ENCODE measurements at places on chromosomes 16 and 17.

- DNase-seq: no peak
These were observed 38.2 kb upstream of the ICAM2 start for GRCh38 chr17:64058621-64059020.

DNA sequence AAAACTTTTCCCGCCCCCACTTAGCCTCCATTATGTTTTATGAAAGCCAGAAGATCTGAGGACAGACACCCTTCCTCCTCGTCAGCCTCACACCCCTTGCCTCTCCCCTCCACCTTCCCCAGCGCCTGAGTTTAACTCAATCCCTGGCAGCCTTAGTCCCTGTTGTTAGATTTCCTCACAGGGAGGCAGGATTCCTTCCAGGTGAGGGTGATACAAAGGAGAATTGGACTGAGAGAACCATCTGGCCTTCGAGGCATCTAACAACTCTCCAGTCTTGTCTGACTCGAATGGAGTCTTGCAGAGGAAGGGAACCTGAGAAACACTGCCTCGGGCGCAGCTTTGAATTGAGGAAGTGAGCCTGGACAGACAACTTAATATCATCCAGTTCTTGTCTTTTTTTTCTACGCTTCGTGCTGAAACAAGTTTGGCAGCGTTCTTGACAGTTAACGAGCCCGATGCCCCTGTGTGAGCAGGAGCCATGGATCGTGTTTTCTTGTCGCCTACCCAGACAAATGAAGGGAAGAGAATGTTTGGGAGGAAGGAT lies 1.3 kb upstream of the ZNF768 start:
- no peak for DNase-seq

DNA sequence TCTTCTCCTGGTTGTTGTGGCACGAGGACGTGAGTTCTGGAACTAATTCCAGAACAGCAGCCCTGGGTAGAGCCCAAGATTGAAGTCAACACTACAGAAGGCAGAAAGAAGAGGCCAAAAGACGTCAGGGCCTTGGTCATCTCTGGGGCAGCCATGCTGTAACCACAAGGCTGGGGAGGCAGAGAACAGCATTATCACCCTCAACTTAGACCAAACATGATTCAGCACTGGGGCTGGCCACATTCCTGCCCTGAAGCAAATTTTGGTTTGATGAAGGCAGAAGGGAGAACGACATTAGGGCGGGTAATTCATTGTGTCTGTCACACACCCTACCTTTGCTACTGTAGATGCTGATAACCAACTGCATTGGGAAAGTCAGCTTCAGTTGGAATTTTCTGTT lies 9.7 kb upstream of the ALOX15B start:
- no peak for DNase-seq

DNA sequence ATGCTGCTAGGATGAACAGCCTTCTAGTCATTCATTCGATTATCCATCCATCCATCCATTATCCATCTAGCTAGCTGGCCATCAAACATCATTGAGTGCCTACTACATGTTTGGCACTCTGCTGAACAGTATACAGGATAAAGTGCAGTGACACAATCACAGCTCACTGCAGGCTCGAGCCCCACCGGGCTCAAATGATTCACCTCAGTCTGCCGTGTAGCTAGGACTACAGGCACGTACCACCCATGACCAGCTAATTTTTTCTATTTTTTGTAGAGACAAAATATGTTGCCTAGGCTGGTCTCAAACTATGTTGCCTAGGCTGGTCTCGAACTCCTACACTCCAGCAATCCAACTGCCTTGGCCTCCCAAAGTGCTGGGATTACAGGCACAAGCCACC lies 50.0 kb downstream of the SSH2 start:
- DNase-seq: no peak

GRCh38 chr17:62094175-62094574 lies 29.1 kb upstream of the MED13 start:
- no peak for DNase-seq

DNA sequence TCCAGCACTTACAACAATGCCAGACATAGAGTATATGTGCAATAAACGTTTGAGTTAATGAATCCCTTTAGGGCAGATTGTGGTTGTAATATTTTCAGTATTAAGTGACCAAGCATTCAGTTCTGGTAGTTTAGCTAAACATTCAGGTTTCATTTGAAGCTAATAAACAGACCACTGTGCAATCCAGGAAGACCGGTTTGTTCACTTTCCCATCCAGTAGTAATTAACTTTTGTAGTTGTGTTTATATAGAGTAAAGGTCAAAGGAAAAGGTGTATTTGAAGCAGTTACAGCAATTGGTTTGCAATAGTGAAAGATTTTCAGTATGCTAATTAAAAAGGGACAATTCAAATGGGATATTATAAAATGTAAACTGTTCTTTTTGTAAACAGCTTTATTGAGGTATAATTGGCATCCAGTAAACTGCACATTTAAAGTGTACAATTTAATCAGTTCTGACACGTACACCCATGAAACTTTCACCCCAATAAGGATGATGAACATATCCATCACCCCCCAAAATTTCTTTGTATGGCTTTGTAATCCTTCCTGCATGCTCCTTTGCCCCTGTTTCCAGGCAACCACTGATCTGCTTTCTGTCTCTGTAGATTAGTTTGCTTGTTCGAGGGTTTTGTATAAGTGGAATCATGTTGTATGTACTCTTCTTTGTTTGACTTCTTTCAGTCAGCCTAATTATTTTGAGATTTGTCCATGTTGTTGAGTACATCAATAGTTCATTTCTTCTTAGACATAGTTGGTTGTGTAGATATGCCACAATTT lies 26.3 kb downstream of the MRTFB start:
- no peak for DNase-seq

- DNase-seq: no peak
These were observed 17.6 kb upstream of the CCDC182 start for GRCh38 chr17:57762452-57763395.

GRCh38 chr16:49056546-49056945 lies 225.1 kb downstream of the CBLN1 start:
- DNase-seq: no peak

- DNase-seq: no peak
These were observed 17.7 kb upstream of the MNT start for GRCh38 chr17:2418572-2418971.

GRCh38 chr17:81821603-81822311 lies 11.3 kb downstream of the MCRIP1 start:
- peak; percentile 55 for DNase-seq

GRCh38 chr17:6554871-6555330 lies 1.5 kb downstream of the PITPNM3 start:
- DNase-seq: no peak

GRCh38 chr17:10033449-10033848 lies 128.4 kb upstream of the RCVRN start:
- no peak for DNase-seq

- DNase-seq: peak; percentile 30
These were observed 35.1 kb downstream of the IGF2BP1 start for GRCh38 chr17:49031965-49032928.

- DNase-seq: no peak
These were observed 6.1 kb upstream of the G6PC1 start for GRCh38 chr17:42894283-42895184.

- no peak for DNase-seq
These were observed 12.3 kb downstream of the RFFL start for GRCh38 chr17:35051183-35051578.

All from uterus (tissue), 4 donors.